ENCODE measurements at places on chromosomes 6 and 20.
A peak's percentile ranks its signal among the peaks of the same experiment; 100 is the strongest.

GRCh38 chr6:82374516-82374915 is 10.9 kb downstream of the TPBG start:
- DNase-seq, result no peak

- no peak for DNase-seq
Observed at GRCh38 chr6:3800850-3801591, 48.2 kb upstream of the FAM50B start.

DNA sequence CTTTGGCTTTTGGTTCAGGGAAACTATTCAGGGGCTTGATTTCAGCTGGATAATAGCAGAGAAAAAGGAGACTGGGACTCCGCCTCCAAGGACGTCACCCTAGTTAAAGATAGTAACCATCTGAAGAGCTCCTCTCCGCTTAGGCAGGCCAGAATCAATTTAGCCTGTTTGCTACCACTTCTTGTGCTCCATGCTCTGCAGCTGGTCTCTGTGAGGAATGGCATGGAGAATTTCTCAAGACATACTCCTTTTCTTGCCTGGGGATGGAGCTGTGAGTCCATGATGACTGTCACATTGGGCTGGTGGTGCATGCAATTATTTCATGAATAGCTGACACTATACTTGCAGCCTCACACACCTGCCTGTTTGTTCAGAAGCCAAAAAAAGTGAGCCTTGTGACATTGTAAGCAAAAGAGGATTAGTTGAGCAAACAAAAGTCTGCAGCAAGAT is 61.4 kb downstream of the TXLNB start:
- DNase-seq, result peak; percentile 20

GRCh38 chr6:25956226-25956625 is 6.4 kb upstream of the TRIM38 start:
- DNase-seq, result no peak

- no peak for DNase-seq
Observed at GRCh38 chr20:48906221-48906877, 15.2 kb upstream of the ARFGEF2 start.

Measured in right hindlimb (tissue), 1 donor.